ENCODE measurements at places on chromosomes 16 and 17.

DNA sequence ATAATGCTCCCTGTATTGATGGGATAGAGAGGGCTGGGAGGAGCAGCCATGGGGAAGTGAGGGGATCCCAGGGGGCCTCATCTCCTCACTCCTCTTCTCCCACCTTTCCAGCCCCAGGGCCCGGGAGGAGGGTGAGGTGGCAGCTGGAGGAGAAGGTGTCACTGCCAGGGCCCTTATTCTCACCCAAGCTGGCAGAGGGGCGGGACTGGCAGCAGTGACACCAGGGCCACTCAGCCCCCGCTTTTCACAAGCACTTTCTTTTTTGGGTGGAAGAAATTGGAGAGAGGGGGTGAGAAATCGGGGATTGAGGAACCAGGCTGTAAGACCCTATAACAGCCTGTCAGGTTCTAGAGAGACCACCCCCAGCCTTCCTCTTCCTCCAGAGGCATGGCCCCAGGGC lies 2.4 kb upstream of the TBX21 start:
- DNase-seq, result no peak

- no peak for DNase-seq
Observed at GRCh38 chr17:42198897-42199296, 4.6 kb upstream of the GHDC start.

DNA sequence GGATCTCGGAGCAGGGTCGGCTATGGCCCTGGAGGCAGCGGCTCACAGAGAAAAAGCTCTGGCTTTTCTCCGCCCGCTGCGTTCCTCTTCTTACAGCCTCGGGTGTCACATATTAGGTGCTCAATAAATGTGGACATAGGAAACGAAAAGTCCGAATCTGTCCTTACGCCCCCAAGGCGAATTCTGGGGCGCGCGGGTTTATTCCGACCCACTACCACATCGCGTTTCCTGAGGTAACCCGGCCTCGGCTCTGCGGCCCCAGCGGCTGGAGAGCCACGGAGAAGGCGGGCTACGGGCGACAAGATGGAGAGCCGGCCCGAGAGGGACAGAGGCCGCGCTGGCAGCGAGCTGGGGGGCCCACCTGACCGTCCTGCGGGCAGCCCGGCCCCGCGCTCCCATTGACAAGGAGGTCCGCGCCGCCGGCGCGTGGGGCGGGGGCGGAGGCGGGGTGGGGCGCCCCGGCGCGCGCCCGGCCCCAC lies 573 bp upstream of the GNAO1 start:
- DNase-seq, result no peak

- DNase-seq, result no peak
Observed at GRCh38 chr16:28130099-28131088, 66.9 kb upstream of the GSG1L start.

- no peak for DNase-seq
Observed at GRCh38 chr16:88456356-88457292, 3.5 kb downstream of the ZFPM1 start.

DNA sequence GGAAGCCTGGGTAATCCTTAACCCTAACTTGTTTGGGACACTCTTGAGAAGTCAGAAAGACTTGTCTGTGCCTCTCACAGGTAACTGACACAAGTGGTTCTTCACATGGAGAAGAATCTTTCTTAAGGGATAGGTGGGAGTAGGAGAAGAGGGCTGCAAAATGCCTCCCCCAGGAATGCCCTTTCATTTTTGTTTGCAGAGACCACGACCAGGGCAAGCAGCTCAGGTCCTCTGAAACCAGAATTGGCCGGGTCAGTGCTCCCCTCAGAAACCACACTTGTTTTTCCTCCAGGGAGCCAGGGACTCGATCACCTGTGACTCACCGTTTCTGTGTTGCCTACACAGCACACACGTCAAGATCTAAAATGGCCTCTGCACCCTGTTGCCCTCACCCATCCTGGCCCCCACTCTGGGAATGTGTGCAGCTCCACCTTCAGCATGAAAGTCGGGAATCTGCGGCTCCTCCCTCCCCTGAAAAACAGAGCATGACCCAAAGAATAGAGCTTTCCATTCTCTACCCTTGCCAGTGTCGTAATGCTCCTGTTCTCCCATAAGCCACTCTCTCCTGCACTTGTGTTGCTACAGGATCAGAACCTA lies 36.1 kb downstream of the HNF1B start:
- DNase-seq, result no peak
